ENCODE measurements at places on chromosomes 7 and 10.

- no peak for DNase-seq
Observed at GRCh38 chr10:117005527-117006055, 604 bp upstream of the SHTN1 start.

DNA sequence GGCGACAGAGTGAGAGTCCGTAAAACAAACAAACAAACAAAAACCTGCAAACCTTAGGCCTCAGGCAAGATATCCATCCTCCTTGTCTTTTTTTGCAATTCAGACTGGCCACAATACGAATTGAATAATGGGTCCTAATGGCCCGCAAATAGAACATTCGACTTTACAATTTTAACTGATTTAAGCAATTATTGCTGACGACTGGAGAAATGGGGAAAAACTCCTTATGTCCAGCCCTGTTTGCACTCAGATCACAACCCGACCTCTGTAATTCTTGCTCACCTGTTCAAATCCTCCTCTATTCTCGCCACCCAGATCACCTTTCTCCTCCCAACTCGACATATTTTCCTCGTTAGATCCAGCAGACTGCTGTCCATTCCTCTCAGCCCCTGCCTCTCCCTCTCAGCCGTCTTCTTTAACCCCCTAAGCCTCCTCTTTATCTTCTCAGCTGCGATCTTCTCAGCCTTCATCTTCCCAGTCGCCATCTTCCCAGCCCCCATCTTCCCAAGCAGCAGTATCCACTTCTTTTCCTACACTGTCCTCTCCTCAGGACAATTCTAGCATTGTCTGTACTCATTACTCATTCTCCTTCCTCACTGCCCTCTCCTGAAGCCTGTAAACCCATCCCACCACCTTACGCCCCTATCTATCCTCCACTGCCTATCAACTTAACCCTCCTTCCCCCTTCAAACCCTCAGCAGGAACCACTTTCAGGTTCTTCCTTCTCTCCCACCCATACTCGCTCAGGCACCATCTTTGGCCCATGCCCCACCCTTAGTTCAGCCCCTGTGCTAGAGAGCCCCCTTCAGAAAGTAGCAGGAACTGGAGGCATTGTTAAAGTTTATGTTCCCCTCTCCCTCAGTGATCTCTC is 61.8 kb downstream of the LRRC17 start:
- no peak for DNase-seq

DNA sequence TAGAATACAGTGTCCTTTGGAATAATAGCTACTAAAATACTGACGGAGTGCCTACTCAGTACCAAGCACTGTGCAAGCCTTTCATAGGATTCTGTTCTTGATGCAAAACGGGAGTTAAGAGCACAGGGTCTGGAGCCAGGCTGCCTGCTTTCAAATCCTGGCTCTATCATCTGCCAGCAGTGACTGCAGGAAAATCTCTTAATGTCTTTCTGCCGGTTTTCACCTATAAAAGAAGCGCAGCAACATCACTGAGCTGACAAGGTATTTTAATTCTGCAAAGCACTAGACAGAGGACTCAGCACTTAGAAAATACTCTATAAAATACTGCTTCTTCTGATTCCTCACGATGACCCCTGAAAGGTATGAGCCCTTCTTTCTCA is 659 bp downstream of the FIGNL1 start:
- no peak for DNase-seq

DNA sequence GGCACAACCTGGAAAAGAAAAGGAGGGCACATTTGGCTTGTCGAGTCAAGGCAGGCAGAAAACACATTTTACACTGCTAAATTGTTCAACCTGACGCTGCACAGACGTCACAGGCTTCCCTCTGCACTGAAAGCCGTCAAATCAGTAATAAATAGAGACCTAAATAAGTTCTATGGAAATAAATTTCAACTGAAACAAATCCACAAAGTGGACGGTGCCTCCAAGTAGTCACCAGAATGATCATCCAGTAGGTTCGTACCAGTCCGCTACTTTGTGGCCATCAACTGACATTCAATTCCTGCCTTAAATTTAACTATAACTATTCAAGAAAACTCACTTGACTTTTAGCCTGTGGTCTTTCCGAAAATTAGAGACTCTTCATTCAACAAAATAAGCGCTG is 49.0 kb downstream of the NPVF start:
- no peak for DNase-seq

GRCh38 chr10:124560377-124561105 is 98.9 kb downstream of the LHPP start:
- peak; percentile 50 for DNase-seq

- DNase-seq: no peak
Observed at GRCh38 chr10:26931223-26931622, 70.5 kb upstream of the ABI1 start.

Measured in non-pigmented ciliary epithelial cell (primary cell).